ENCODE measurements at places on chromosomes 13 and 19. TPM values are rescaled to one million over a fixed set of nuclear protein-coding genes. Genes with fewer than 3 reads are reported as not detected.

GRCh38 chr13:109974354-109974753 is 188.0 kb upstream of the IRS2 start:
- peak; percentile 43 for DNase-seq

- no peak for DNase-seq
Observed at GRCh38 chr19:31817971-31818797, 468.9 kb upstream of the TSHZ3 start.

- DNase-seq, result no peak
Observed at GRCh38 chr13:49602005-49602404, 16.6 kb upstream of the RCBTB1 start.

GRCh38 chr19:31529121-31529520 is 179.9 kb upstream of the TSHZ3 start:
- no peak for DNase-seq

The NPAS1 gene
- 10.6 TPM for total RNA-seq

The EBPL gene
- 68.3 TPM for total RNA-seq

DNA sequence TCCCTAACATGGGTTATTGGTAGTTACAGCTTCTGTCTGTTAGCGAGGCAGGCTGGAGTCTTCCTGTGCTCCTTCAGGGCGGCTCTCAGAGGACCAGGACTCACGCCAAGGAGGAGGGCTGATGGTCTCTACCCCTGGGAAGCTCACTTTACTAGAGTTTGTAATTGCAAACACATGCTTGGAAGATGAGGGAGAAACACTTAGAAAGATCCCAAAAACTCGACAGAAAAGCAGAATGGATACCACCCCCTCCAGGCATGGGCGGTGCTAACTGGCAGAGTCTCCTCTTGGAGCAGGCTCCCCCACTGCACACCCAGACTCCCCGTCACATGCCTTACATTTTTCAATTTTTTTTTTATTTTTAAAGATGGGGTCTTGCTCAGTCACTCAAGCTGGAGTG is 62.0 kb downstream of the PARP4 start:
- DNase-seq, result peak; percentile 4

DNA sequence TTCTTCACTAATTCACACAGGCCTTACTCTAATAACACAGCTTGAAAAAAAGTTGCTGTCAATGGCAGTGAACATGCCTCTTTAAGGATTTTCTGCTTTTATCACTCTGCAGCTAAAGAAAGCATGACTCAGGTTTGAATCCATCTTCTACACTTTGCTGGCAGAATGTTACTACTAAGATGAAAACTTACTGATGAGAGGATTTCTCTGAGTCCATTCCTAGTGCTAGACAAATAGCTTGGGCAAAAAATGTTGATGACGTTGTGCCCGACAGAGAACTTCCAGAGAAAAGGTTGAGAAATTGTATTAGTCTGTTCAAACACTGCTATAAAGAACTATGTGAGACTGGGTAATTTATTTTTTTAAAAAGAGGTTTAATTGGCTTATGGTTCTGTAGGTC is 572.0 kb downstream of the IRS2 start:
- peak; percentile 59 for DNase-seq

DNA sequence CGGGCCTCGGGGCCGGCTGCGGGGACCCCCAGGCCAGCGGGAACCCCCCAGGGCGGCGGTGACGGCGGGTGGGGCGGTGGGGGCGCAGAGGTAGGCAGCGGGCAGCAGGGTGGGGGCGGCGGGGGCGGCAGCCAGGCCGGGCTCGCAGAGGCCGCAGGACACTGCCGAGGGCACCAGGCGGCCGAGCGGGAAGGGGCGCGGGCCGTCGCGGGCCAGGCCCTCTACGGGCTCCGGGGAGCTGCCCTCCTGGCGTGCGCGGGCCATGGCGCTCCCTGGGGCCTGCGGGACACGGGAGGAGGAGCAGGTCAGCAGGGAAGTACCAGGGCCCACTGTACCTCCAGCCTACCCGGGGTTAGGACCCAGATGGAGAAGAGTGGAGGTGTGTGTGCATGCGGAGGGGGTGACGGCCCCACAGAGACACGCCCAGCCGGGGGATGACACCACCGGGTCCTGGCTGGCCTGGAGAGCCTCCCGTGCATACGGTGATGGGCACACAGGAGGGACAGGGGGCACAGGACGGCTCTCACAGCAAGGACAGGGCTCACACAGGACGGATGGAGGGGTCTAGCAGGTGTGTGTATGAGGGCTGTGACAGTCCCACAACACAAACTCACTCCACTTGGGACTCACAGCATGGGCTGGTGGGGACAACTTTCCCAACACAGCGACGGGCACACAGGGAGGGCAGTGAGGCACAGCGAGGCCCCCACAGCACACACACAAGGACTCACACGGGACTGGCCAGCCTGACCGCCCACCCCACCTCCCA is 2.6 kb downstream of the BBC3 start:
- peak; percentile 75 for DNase-seq

GRCh38 chr19:50551034-50551714 is 17.1 kb downstream of the LRRC4B start:
- DNase-seq, result no peak

DNA sequence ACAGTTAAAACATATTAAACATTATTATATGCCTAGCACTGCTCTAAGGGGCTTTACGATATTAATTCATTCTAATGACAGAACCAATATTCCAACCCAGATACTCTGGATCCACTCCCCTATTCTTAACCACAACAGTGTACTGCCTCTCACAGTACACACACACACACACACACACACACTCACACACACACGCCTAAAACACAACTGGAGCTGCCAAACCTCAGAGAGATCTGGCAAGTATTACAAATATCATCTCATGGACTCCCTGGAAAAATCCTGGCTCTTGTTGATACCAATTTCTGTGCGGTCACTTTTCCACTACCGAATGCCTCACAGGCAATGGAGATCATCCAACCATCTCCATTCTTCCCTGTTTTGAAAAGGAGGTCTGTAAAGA is 1.3 kb downstream of the ZNF780A start:
- peak; percentile 49 for DNase-seq

- no peak for DNase-seq
Observed at GRCh38 chr13:64867856-64868255, 2362.3 kb downstream of the PCDH9 start.

DNA sequence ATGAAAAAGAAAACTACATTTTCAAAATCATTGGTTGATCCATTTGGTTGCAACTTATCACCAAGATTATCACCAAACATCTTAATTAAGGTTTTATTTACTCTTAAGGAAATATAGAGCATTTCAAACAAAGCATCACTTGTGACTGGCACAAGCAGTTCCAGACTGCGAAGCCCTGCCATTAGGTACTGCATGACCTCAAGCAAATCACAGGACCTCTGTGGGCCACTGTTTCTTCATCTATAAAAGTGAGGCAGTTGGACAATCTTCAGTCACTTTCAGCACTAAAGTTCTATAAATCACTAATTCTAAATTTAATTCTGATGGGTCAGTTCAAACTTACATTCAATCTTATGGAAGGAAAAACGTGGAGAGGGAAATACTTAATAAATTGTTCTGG is 2.0 kb downstream of the ELF1 start:
- no peak for DNase-seq

GRCh38 chr19:13408889-13409518 is 97.3 kb downstream of the CACNA1A start:
- no peak for DNase-seq

GRCh38 chr13:61414686-61415057 is 977 bp downstream of the PCDH20 start:
- DNase-seq, result no peak

GRCh38 chr13:35309706-35310105 is 166.8 kb downstream of the MAB21L1 start:
- DNase-seq, result no peak

DNA sequence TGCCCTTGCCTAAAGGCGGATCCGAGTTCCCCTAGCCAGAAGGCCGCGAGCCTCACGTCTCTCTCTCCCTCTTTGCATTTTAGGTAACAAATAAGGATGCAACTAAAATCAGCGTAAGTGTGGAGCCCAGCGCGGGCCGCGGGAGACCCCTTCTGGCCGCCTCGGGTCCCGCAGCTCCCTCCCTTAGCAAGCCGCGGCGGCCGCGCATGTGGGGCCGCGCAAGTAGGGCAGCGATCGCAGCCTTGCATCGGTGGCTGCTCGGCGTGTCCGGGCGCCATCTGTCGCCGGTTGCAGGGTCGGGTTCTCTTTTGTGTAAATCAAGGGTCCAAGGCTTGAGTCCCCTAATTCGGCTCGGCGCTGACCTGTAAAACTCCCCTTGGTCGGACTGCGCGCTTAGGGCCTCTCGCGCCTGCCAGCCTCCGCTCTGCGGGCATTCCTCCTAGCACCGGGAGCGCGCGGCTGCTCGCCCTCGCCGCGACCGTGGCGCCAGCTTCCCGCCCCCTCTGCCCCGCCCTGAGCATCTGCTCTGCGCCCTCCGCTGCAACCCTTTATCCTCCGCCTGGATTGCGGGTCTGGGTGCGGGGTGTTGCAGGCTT is 2.7 kb downstream of the VSTM2B start:
- DNase-seq, result peak; percentile 85

DNA sequence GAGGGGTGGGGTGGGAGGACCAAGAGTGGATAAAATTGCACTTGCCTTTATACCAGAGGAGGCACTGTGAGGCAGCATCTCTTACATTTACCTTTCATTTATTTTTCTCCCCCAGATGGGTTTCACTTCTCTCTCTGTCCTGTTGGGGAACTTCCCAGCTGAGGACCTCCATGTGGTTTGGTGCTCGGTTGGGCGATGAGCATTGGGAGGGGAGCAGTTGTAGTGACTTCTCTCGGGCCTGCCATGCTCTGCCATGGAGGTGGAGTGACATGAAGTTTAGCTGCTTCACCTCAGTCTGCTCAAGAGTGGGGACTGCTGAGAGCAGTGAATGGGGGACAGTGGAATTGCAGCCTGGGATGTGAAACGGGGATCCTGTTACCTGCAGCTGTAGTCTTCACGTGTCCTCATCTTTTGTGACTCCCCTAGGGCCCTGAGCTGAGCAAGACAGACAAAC is 23.1 kb upstream of the CXCL17 start:
- DNase-seq, result no peak

DNA sequence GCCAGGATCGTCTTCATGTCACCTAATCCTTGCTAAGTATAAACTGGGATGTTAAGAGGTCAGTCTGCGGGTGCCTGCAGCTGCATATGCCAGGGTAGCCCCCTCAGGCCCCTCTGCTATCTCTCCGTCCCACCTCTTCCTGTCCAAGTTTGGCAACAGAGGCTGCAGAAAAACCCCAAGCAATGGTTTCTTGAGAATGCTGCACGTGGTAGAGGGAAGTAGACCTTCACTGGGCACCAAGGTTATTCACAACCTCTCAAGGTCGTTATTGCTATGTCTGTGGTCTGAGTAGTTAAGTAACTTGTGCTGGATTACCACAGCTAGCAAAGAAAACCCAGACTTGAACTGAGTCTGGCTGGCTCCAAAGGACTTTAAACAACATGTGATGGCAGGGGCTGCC is 77.9 kb upstream of the XPO4 start:
- DNase-seq, result no peak

The ATP8B3 gene
- 0.32 TPM for total RNA-seq

- DNase-seq, result no peak
Observed at GRCh38 chr19:4164262-4164661, 10.8 kb downstream of the CREB3L3 start.

DNA sequence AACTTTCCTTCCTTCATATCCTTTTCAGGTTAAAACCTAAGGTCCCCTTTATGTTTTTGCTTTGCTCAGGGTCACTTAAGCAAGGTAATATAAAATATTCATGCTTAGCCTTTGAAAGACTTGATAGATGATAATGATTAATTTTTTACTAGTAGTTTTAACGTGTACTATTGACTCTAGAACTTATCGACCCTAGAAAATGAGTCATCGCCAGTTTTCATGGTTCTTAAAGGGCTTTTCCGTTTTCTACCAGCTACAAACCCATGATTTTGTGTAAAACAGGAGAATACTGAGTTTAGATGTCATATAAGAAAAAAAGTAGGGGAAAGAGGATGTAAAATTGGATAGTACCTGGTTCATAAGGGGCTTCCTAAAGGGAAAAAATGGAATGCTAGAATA is 75.7 kb downstream of the DHRS12 start:
- no peak for DNase-seq

DNA sequence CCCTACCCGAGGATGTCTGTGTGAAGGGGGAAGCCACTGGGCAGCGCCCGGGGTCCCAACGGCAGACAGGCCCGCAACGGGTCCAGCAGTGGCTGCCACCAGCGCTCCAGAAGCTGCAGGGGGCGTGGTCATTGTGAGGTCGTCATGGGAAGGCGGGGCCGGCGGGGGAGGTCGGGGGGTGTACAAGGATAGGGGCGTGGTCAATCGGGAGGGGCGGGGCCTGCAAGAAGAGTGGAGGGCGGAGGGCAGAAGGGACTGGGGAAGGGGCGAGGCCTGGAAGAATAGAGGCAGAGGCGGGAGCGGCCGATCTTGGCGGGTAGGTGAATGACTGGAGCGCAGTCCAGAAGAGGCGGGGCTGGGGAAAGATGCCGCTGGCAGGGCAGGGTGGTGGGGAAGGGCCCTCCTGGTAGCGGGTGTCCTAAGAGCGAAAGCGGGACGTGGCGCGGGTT is 4.4 kb downstream of the FUZ start:
- peak; percentile 95 for DNase-seq

The KLK11 gene
- not detected for total RNA-seq

DNA sequence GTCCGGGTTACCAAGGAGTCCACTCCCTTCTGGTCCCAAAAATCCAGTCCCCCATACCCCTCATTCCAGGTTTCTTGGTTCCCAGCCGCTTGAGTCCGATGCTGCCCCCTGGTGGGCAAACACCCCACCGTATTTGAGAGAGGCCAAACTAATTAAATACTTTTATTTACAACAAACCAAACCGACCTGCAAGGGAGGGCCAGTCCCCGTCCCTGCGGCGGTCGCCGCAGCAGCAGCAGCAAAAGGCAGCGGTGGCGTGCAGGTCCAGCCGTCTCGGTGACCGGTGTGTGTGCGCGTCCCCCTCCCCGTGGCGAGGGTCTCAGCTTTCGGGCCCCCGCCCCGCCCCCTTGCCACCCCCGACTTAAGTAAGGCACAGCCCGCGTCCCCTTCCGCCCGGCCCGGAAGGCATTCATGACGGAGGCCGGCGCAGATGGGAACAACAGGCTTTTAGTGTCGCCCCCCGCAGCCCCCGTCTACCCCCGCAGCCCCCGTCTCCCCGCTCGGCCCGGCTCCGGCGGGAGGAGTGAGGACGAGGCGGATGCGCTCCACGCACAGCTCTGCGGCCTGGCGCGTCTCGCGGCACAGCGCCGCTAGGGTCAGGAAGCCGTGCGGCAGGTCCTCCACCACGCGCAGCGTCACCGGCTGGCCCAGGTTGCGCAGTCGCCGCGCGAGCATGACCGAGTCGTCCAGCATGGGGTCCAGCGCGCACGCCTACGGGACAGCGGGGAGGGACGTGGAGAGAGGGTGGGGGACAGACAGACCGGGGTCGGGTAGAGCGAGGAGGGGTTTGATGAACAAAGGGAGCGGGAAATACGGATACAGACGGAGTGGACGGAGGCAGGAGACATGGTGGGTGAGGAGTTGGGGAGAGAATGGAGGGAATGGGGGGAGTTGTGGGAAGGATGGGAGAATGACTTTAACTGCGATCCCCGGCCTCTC is 11.5 kb upstream of the CNFN start:
- peak; percentile 87 for DNase-seq

The DMKN gene
- total RNA-seq, result 20.0 TPM

- DNase-seq, result peak; percentile 89
Observed at GRCh38 chr19:11587302-11587974, 9.8 kb upstream of the ZNF627 start.

The TEX26 gene
- total RNA-seq, result not detected

GRCh38 chr19:7540761-7541474 is 5.4 kb downstream of the PNPLA6 start:
- DNase-seq, result peak; percentile 47

GRCh38 chr13:88097541-88097940 is 426.4 kb downstream of the SLITRK5 start:
- DNase-seq, result no peak

Measured in GM23248 (cell line).